ENCODE measurements at places on chromosomes 13 and 19. TPM values are rescaled to one million over a fixed set of nuclear protein-coding genes. Genes with fewer than 3 reads are reported as not detected.

- DNase-seq: no peak
These were observed 3.9 kb upstream of the NCCRP1 start for GRCh38 chr19:39192846-39193245.

GRCh38 chr19:43664018-43664417 is 6.0 kb downstream of the PLAUR start:
- no peak for DNase-seq

DNA sequence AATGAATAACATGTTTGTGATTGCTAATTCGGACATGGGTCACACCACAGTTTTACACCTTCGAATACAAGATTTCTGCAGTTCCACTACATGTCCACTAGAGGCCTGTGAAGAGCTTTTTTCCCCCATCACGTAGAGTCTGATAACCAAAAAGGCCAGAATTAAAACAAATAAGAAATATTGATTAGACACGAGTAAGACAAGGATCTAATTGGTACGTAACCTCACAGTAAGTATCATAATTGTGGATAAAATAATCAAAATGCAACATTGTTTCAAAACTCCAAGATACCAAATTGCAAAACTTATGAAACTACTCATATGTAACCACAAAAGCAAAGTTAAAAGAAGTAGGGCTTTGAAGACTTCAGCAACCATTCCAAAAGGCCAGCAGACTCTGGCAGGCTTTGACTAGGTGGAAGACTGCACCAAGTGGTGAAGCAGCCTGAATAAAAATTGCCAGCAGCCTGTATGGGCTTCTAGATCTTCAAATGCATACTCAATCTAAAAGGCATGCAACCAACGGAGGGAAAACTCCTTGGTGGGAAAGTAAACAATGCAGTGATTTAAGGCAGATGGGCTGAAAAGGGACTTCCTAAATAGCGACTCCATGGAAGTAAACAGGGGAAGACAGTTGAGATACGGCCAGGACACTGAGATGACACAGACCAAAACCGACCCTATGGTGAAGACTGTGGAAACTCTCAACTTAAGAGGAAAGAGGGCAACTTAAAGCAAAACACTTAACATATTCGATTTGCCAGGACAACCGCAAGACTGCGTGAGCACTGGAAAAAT is 56.7 kb downstream of the STARD13 start:
- DNase-seq: no peak

DNA sequence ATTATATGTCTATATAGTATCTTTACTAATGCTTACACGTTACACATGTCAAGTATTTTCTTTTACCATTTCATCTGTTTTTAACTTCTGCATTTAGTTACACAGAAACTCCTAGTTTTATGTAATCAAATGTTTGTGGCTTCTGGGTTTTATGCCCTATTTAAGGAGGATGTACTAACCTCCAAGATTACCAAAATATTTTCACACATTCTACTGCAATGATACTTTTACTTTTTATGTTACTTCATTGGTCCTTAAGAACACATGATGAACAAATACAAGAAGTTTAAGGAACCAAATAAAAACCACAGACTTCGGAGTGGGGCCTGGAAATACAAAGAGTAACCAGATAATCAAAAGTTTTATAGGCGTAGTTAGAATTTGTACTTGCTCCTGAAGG is 37.2 kb downstream of the ZC3H13 start:
- no peak for DNase-seq

DNA sequence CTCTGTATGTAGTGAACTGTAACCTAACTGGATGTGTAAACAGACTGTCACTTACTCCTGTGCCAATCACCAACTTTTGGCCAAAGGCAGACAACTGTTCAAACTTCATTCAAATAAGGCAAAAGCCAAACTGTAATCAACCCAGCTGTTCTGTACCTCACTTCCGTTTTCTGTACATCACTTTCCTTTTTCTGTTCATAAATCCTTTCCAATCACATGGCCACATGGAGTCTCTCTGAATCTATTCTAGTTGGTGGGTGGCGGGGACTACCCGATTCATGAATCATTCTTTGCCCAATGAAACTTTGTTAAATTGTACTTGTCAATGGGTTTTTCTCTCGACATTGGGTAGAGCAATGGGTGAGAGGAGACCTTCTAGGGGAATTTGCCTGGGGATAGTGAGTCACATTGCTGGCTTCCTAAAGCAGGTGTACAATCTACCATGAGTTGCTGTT is 178.3 kb upstream of the RFC3 start:
- no peak for DNase-seq

DNA sequence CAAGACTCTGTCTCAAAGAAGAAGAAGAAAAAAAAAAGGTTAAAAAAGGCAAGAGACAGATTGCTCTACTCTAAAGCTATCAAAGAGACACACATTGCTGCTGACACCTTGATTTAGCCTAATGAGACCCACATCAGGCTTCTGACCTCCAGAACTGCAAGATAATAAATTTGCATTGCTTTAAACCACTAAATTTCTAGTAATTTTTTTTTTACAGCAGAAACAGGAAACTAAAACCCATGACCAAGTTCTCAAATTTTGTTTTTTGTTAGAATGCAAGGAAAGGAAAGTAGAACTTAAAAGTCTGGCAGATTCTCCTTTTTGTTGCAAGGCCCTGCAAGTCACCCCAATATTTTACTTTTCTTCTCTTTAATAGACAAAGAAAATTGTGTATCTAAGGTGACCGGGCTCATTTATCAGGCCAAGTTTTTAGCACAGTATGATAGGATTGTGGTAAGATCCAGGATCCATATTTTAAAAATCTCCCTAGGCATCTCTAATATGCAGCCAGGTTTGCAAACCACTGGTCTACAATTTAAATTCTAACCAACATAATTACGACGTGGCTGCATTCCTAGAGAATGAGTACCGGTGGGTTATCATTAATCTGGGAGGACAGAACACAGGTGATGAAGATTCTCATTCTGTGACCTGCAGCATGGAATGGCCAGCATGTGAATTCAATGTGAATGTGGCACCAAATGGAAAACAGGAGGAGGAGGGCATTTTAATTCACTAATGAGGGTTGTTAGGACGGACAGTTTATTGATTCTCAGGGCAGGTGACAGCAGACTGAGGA is 56.7 kb upstream of the MED4 start:
- no peak for DNase-seq

DNA sequence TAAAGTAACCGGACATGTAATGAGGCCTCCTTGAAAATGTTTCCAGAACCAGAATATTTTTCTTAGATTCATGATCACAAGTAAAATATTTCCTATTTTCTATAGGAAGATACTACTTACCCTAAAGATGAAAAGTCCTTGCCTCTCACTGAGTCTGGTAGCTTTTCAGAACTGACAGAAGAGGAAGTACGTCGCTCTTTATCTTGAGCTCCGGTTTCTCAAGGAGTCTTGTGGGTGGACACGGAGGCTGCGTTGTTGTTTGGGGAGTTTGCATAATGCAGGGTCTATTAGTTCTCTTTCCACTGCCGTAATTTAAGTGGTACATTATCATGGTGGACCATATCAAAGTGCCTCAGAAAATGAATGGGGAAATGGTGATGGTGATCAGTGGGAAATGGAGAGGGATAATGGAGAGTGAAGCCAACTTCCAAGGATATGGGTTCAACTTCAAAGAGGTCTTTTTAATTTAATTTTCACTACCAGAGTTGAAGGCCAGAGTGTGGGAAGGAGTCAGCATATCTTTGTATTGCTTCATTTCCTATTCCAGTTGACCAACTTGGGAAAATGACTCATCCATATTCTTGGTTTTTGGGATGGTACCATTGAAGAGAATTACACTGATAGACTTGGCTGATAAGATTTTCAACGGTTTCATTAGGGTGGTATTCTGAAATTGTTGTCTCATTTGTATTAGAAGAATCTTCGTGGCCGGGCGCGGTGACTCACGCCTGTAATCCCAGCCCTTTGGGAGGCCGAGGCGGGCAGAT is 23.4 kb downstream of the MBD3L2B start:
- DNase-seq: no peak

GRCh38 chr13:28353679-28354078 is 141.2 kb downstream of the FLT1 start:
- no peak for DNase-seq

- no peak for DNase-seq
These were observed 32.7 kb downstream of the CCDC8 start for GRCh38 chr19:46380690-46381089.

- DNase-seq: no peak
These were observed 575 bp upstream of the OXGR1 start for GRCh38 chr13:96994858-96995243.

DNA sequence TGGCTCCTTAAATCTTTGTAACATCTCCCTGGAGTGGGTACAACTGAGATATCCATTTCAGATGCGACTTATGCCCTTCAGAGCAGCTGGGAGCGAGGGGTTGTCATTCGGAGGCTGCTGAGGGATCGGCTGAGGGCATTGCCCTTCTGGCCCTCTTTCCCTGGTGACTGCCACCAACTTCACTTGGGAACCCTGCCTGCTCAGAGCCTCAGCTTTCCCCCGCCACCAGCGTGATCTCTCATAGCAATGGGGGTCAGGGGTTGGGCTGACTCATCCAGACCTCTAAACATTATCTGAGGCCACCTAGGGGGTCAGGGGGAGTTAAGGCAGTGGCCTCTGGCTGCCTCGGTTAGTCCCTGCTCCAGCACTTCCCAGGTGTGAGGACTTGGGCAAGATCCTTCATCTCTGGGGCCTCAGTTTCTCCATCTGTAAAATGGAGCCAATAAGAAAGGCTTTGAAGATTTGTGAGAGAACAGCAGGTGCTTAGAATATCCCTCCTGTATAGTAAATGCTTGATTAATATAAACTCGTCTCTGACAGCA is 1.1 kb downstream of the PRX start:
- DNase-seq: no peak

GRCh38 chr13:113145496-113145895 is 13.0 kb upstream of the PROZ start:
- no peak for DNase-seq

GRCh38 chr13:98942997-98943396 is 34.9 kb downstream of the DOCK9 start:
- DNase-seq: no peak

GRCh38 chr13:30818323-30818960 is 83.1 kb downstream of the ALOX5AP start:
- DNase-seq: no peak

OR7D2 gene
- not detected for total RNA-seq

ESD gene
- total RNA-seq: 98.5 TPM

ACTN4 gene
- 606 TPM for total RNA-seq

SMIM7 gene
- total RNA-seq: 66.2 TPM

ZNF709 gene
- total RNA-seq: 5.7 TPM
